ENCODE measurements at places on chromosomes 5 and 9.

DNA sequence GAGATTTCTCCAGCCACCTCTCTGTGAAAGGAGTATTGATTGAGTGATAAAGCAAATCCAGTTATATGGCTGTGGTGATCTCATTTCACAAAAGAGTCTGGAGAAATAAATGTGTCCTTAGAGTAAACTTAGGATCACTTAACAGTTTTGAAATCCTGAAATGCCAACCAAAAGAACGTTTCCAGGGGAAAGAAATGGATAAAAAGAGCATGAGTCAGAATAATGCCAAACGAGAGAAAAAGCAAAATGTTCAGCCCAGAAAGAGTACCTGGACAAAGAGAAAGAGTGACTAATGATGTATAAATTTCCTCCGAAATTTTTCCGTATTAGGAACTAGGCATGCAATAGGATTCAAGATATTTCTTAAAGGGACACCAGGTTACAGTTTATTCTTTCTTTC is 463.1 kb upstream of the CDH10 start:
- no peak for DNase-seq

GRCh38 chr9:15249042-15249818 is 57.8 kb downstream of the TTC39B start:
- no peak for DNase-seq

- no peak for DNase-seq
Measured at GRCh38 chr9:17280350-17281012, 145.6 kb downstream of the CNTLN start.

DNA sequence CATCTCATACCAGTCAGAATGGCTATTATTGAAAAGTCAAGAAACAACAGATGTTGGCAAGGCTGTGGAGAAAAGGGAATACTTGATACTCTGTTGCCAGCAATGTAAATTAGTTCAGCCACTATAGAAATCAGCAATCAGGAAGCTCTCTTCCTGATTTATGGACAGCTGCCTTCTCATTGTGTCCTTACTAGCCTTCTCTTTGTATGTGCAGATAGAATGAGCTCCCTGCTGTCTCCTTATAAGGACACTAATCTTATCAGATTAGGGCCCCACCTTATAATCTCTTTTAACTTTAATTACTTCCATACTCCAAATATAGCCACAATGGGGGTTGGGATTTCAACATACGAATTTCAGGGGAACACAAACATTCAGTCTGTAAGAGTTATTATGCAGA is 38.0 kb downstream of the KCNV2 start:
- peak; percentile 31 for DNase-seq

- DNase-seq: no peak
Measured at GRCh38 chr5:138391859-138392386, 39.4 kb downstream of the KDM3B start.

DNA sequence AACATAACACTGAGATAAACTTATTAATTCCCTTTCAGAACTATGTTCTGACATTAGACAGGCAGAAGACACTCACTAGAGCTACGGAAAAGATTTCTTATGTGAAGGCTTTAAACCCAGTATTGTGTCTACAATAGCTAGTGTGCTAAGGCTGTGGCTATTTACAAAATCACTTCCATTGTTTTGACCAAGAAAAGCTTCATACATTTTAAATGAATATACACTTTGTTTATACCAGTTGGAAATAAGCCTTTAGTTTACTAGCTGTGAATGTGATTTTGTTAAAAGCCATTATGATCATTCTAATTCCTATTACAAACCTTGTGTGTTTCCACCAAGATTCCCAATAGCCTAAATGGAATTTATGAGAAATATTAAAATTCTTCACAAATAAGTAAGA is 83.0 kb downstream of the AGTPBP1 start:
- DNase-seq: no peak

- no peak for DNase-seq
Measured at GRCh38 chr9:35797311-35798109, 6.1 kb downstream of the NPR2 start.

DNA sequence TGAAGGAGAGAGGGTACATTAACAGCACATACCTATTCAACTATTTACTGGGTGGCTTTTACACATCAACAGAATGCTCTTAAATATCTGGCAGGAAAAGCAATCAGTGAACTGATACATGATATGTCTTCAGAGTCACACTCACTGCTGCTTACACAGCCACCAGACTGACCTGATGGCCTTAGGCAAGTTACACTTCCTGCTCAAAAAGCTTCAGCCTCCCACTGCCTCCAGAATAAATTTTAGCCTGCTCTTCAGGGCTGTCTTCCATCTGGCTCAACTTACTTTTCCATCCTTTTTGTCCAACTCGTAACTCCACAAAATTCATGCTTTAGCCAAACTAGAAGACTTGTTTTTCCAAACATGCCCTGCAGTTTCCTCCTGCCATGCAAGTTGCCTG is 10.7 kb downstream of the LOX start:
- no peak for DNase-seq

- DNase-seq: no peak
Measured at GRCh38 chr9:37574241-37574721, 1.9 kb downstream of the FBXO10 start.

DNA sequence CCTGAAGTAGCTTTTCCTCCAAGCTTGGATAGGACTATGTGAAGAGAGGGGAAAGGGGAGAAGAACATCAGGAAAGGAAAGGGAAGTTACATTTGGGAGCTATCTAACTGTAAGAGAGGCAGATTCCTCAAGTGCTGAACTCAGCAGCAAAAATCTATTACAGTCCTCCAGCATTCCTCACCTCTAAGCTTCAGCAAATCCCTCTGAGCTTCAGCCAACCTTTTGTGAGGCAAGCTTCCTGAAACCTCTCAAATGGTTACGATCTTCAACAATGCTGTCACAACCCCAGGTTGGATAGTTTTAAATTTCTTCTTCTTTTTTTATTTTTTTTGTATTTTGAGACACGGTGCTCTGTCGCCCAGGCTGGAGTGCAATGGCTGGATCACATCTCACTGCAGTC is 2.5 kb upstream of the RNF38 start:
- DNase-seq: no peak

DNA sequence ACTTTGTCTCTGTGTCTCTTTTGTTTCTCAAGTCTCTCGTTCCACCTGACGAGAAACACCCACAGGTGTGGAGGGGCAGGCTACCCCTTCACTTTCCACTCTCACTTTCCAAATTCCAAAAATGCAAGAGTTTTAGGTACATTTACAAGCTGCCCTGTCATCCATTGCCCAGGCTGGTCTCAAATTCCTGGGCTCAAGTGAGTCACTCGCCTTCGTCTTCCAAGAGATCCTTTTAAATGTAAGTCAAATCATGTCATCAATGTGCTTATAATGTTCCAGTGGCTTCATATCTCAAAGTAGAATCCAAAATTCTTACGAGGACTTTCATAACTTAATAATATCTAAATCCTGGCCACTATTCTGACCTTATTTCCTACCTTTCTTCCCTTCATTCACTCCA is 20.4 kb upstream of the UGCG start:
- DNase-seq: no peak

DNA sequence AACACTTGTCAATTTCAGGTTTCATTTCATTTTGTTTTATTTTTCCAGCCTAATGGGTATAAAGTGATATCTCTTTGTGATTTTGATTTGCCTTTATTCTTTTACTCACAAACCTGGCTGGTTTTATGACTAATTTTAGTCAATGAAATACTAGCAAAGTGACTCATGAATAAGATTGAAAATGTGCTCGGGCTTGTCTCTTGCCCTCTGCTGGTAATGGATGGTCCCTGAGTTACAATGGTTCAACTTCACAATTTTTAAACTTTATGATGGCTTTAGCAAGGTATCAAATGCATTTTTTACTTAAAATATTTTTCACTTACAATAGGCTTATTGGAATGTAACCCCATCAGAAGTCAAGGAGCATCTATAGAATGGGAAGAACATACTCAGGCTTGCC is 431.4 kb upstream of the CCNG1 start:
- no peak for DNase-seq

GRCh38 chr9:99868845-99869244 is 37.6 kb upstream of the STX17 start:
- no peak for DNase-seq

DNA sequence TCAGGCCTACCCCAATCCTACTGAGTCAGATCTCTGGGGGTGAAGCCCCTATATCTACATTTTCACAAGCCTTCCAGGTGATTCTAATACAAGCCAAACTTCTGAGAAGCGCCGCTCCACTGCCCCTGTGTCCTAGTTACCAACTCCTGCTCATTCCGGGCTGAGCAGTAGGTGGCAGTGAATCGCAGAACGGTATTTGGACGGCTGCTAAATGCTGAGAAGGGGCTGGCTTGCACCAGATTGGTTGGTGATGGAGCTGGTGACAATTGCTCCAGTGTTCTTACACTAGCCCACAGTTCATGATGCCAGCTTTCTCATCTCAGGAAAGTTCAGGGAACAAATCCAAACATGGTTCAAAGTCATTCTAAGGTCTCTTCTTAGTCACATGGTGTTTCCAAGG is 31.1 kb upstream of the FGF1 start:
- peak; percentile 70 for DNase-seq

- no peak for DNase-seq
Measured at GRCh38 chr9:84504360-84504759, 163.8 kb upstream of the SLC28A3 start.

- no peak for DNase-seq
Measured at GRCh38 chr9:81656004-81656403, 33.3 kb downstream of the TLE1 start.

DNA sequence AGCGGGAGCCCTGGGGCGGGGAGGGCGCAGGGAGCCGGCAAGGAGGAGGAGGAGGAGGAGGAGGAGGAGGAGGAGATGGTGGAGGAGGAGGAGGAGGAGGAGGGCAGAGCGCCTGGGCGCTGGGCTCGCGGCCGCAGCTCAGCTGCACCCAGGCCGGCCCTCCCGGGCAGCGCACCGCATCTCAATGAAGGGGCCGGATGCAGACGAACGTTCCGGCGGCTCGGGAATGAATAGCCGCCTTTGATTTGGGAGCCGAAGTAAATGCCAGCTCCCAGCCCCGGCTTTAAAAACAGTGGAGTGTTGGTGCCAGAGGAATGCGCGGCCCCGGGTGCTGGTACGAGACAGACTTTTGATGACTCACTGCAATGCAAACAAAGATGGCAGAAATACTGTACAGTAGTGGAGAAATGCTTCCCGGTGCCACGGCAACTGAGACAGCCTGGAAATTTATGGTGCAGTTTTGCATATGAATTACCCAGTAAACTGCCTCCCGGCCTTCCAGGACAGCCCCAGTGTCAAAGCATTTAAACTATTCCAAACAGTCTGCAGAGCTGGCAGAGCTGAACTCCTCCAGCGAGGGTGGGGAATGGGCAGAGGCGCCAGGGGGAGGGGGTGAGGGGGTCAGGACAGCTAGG is 43.1 kb downstream of the NACC2 start:
- DNase-seq: no peak

DNA sequence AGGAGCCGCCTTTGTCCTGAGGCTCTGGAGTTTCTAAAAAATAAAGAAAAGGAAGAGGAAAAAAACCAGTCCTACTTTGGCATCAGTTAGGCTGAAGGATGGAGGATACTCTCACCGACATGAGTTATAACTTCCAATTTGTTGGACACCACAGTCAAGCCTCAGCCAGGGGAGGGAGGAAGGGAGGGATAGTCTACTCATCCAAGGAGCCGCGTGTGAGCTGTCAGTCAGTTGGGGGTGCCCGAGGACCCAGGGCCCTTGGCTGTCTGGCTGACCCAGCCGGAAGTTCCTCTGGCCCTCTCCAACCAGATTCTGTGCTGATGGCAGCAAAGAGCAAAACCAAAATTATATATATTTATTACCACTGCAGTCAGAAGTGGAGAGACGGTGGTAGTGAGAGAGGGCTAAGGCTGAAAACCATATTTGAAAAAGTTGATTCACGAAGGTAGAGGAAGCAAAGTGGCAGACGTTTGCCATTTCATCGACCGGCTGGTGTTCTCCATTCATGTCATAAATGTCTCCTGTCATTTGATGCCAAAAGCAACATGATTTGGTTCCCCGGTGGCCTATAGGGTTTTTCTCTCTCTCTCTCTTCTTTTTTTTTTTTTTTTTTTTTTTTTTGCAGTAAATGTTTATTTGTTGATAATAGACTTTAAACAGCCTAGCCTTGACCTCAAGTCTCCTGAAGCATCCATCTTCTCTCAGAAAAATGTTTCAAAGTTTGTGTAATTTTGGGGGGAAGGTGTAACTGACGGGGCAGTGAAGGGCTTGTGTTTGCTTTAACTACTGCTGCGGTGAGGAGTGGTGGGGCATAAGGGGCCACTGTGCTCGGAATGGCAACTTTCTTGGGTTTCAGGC is 7.6 kb downstream of the LMX1B start:
- DNase-seq: no peak

GRCh38 chr5:56900858-56901578 is 8.4 kb upstream of the SETD9 start:
- DNase-seq: peak; percentile 61

DNA sequence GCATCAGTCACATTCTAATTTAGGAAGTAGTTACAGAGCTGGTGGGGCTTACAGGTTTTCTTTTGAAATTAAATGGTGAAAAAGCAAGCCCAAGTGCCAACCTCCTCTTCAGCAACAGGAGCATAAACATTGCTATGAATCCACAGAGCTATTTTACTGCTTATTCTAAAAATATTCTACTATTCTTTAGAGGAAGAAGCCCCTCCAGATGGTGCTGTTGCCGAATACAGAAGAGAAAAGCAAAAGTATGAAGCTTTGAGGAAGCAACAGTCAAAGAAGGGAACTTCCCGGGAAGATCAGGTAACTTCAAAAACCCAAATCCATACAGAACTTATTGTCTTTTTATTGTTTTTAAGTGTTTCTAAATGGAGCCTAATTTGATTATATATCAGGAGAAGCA is 202.8 kb downstream of the CWC27 start:
- peak; percentile 29 for DNase-seq

GRCh38 chr9:123003466-123003865 is 30.0 kb upstream of the GPR21 start:
- no peak for DNase-seq

DNA sequence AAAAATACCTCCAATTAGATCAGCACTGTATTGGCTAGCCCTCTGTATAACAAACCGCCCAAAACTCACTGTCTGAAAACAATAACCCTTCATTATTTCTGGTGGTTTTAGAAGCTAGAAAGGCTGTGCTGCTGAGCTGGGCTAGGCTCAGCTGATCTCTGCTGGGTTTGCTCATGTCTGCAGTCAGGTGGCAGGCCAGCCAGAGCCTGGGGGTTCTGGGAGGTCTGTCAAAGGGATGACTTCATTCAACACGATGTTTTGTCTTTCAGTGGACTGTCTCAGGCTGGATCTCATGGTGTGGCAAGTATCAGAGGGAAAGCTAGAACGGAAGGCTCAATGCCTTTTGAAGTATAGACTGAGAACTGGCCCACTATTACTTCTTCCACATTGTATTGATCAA is 335.1 kb upstream of the DMAC1 start:
- DNase-seq: no peak

DNA sequence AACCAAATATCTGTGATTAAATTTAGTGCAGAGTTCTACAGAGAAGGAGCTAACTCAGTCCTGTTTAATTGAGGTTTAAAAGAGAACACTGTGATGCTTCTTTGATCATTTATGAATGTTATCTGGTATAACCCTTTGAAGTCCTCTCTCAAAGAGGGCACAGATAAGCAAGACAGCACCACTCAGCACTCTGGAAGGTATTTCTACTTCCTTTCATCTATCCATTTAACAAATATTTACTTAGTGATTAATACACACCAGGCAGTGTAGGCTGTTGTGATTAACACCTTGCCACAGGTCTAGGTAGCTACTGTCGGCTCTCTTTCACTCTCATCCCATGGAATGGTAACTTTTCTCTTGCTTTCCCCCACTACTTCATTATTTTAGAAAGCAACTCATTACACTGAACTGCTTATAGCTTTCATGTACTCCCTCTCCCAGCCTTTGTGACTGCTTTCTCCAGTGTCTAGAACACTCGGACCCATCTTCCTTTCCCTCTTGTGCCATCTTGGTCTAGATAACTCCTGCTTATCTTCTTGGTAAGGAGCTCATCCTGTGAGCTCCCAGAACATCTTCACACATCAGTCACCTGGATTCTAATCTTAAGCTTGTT is 54.7 kb downstream of the GLDC start:
- no peak for DNase-seq
